Lung (tissue), 17 donors: ENCODE measurements at places on chromosomes 4 and X. TPM values are rescaled to one million over a fixed set of nuclear protein-coding genes. Genes with fewer than 3 reads are reported as not detected.
A peak's percentile ranks its signal among the peaks of the same experiment; 100 is the strongest.

GRCh38 chr4:78059524-78059889 is 2.4 kb downstream of the FRAS1 start:
- DNase-seq, result peak; percentile 81

- DNase-seq, result peak; percentile 70
These were observed 32.4 kb downstream of the FGFRL1 start for GRCh38 chr4:1043651-1044468.

DNA sequence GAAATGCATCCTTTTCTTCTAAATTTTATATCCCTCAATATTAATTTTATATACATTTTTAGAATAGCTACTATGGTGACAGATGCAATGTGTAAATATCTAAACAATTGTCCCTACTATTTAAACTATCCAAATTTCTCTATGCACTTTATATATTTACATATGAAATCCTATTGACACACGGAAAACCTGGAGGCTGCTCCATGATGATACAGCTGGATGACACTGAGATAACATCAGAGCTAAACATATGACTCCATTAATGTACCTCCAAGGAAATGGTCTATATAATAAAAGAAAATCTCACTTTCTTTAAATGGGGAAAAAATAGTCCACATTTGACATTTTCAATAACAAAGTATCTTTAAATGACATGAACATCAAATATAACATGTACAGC is 43.7 kb downstream of the DDX60 start:
- DNase-seq, result no peak

- DNase-seq, result peak; percentile 13
These were observed 11.2 kb upstream of the AMOT start for GRCh38 chrX:112851806-112852205.

DNA sequence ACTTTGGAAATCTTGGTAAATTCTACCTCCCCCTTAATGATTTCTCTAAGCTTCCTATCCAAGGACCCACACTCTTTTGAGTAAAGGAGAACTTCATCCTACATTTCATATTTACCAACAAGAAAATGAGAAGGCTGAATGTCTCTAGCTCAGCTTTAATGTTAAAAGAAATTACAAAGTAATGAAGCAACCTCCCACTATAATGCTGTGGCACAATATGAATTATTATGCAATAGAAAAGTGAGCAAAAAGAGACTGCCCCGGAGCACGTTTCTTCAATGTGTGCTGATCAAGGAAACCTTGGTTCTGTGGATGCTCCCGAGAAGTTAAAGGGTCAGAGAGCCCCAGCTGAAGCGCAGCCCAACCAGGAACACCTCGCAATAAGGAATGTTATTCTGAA is 9.1 kb upstream of the TBC1D1 start:
- DNase-seq, result no peak

DNA sequence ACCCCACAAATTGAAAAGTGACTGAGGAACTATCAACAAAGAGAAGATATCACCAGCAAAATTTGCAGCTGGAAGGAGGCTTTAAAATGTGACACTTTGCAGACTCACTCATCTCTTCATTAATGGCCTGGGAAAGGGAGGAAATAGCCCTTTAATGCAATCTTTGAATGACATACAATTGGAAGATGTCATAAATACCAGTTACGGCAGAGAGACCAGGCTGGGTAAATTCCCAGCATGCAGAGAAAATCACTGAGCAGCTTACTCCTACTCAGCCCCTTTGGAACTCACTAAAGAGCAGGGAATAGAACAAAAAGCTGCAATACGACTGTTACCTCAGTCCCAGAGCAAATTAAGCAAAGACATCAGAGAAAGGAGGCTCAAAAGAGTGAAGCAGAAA is 238.9 kb downstream of the HS3ST1 start:
- no peak for DNase-seq

DNA sequence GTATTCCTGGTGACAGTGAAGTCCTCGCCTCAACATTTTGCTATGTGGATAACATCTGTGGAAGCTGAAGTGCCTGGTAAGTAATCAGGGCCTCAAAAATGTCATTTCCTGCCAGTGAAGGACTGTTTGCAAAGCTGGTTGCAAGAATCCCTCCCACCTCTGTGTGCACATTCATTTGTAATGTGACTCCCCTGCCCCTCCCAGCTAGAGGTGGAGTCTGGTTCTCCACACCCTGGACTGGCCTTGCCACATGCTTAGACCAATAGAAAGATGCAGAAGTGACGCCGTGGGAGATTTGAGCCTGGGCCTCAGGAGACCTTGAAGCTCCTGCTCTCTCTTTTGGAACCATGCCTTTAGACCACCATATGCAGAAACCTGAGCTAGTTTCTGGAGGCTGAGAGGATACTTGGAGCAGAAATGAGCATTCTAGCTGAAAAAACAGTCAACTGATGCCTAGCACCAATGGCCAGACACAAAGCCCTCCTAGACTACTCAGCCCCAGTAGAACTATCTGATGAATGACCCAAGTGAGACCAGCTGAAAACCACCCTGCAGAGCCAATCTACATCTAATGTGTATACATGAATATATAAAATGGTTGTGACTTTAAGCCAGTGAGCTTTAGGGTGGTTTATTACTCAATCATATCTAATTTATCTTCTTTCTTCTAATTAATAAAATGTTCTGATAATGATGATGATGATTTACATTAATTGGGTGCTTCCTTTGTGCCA is 47.8 kb upstream of the CRMP1 start:
- peak; percentile 50 for DNase-seq

GRCh38 chrX:153580700-153581386 is 18.1 kb downstream of the CCNQ start:
- DNase-seq, result no peak

- DNase-seq, result no peak
These were observed 61.3 kb upstream of the SCOC start for GRCh38 chr4:140312100-140312499.

DNA sequence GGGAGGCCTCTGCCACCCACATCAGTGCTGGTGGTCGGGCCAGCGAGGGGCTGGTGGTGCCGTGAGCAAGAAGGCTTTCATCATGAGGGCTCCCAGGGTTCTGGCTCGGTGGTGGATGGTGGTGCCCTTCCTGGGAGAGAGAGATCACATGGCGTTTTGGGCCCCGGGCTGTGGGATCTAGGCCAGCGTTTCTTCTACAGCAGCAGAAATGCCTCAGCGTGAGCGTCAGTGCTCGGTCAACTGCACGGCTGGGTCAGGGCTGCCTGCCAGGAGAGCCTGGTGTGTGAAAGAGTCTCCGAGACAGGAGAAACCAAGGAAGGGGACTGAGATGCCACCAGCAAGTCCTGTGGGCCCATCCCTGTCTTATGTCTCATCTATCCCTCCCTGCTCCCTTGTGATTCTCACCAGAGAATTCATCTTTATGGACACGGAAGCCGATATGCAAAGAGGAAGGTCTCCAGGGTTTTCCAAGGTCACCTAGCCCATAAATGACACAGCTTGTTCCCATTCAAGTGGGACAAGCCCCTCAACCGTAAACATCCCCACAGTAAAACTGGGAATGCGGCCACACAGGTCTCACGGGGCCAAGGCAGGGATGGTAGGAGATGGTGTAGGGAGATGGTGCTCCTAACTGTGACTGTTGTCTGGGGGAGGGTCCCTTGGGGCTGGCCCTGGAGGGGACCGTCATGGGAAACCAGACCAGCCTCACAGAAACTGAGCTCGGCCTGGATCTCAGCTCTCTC is 99.2 kb downstream of the SORCS2 start:
- DNase-seq, result peak; percentile 57

DNA sequence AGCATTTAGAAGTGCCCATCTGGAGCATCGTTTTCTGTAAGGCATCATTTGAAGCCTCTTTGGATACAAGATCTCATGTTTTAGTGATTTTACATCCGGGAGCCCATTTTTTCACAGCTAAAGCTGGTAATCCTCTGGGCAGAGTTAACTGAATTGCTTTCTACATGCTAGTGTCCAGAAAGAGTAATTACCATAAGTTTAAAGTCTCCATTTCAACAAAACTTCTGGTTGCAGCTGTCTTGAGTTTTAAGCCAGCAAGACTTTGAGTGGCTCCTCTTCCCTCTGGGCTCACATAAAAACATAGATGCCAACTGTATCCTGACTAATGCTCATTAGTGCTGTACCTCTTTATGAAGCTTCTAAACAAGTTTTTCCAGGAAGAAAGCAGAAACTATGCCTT is 65.4 kb downstream of the GPRIN3 start:
- DNase-seq, result no peak

- no peak for DNase-seq
These were observed 276.8 kb downstream of the FBXW7 start for GRCh38 chr4:152258804-152259708.

- no peak for DNase-seq
These were observed 218.6 kb downstream of the CHM start for GRCh38 chrX:85828771-85829170.

DNA sequence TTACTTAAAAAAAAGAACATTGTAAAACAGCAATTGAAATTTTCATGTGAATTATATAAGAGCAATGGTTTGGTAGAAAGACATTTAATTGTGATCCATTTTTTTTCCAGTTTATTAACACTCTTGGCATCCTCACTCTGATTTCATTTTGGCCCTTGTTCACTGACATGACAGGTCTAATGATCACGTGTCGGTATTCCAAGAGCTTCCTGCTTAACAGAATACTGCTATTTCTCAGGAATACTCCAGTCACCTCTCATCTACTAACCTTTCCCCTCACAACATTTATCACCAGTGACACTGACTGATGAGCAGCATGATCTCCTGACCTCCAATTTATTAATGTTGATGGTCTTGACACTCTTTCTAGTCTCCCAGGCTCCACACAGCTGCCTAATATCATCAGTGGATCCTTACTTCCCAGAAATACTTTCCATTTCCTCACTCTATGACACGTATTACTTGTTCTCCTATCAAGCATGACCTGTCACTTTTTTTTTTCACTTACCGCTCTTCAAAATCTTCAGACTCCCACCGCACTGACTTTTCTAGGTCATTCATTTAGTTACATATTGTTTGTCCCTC is 847.8 kb upstream of the SLIT2 start:
- DNase-seq, result no peak

DNA sequence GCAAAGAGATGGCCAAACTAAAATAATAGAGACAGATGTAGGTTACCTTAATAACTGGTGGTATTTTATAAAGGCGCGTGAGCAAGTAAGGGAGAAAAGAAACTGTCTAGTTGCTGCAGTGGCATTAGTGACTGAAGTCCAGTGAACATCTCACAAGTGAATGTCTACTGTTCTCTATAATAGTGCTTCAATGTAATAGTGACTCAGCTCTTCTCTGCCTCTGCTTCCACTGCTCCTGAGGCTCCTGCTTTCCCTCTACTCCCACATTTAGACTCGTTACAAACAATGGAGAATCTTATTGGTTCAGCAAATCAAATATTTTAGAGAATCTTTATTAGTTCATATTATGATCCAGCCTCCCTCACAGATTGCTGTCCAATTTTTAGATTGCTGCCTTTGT is 779.1 kb upstream of the HTR2C start:
- no peak for DNase-seq

GRCh38 chr4:138275216-138275615 is 33.1 kb upstream of the SLC7A11 start:
- no peak for DNase-seq

DNA sequence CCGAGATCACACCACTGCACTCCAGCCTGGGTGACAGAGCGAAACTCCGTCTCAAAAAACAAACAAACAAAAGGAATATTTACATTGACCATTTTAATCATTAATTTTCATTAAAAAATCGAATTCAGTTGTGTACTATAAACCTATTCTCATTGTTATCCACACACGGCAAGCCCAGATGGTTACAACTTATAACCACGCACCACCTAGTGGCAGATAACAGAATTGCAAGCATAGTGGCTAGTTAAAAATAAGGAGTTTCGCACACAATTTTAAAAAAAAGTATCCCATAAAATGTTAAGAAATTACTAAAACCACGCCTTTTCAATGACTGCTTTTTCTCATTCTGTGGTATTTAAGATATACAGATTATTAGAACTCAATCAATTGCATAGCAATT is 25.4 kb downstream of the MBNL3 start:
- DNase-seq, result no peak

Gene FHIP1A
- 2.2 TPM for polyA plus RNA-seq

Gene SLITRK4
- polyA plus RNA-seq, result 0.14 TPM

Gene TCEAL7
- polyA plus RNA-seq, result 2.2 TPM

Gene TMEM154
- polyA plus RNA-seq, result 1.6 TPM
